ENCODE measurements at places on chromosomes 2 and 18.

DNA sequence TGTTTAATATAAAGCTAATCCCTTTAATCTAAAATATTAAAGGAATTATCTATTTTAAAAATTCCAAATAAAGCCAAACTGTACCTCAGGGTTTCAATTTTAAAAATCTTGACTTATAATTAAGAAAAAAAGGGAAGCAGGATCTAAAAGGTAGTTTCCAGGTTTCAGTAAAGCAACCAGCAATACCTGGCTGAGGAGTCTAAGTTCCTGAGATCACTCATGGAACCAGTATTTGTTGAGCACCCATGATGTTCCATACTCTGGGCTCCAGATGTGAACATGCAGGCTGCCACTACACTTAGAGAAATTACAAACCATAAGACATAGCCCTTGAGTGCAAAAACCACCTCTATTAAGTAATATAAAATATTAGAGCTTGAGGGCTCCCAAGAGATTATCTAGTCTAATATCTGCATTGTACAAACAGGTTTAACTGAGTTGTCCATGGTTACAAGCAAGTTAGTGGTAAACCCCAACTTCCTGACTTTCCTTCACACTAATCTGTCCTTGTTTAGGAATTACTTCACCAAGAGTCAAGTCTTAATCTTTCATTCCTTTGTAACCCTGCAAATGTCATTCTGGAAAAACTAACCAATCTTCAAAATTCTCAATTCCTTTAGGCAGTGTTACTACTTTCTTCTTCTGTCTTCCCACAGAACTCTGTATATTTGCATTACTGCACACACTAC, 49.2 kb downstream of the CLASP1 start:
- no peak for DNase-seq

DNA sequence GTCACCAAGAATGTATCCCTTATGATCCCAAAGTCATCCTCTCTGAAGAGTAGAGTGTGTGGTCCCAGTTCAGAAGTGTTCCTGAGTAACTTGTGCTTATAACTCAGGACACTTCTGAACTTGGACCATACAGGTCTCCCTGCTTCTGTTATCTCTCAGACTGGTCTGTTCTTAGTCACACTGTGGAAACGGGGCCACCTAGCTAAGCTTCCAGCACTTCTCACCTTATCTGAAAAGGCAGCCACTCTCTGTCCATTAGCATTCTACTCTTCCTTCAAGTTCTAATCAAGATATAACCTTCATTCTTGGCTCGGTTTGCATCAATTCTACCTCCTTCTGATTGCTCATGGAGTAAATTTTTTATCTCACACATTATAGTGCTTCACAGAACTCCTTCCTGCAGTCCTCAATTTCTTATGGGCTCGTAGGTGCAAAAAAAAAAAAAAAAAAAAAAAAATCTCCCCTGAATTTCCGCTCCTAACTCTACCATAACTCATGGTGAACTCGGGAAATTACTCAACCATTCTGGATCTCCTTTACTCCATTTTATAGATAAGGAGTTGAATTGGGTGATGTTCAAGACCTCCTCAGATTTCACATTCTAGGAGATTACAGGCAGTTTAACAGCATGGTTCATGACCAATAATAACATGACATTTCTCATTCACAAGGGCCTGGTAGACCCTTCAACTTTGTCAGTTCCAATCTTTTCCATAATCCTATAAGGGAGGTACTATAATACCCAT, 108.4 kb downstream of the TACR1 start:
- DNase-seq: no peak

GRCh38 chr2:105070010-105070865, 32.4 kb downstream of the MRPS9 start:
- DNase-seq: no peak

GRCh38 chr2:109348671-109349502, 219.9 kb downstream of the SH3RF3 start:
- DNase-seq: no peak

- no peak for DNase-seq
These were observed 30.8 kb downstream of the C18orf54 start for GRCh38 chr18:54388203-54389142.

GRCh38 chr2:59077981-59078531, 836.9 kb upstream of the FANCL start:
- DNase-seq: no peak

DNA sequence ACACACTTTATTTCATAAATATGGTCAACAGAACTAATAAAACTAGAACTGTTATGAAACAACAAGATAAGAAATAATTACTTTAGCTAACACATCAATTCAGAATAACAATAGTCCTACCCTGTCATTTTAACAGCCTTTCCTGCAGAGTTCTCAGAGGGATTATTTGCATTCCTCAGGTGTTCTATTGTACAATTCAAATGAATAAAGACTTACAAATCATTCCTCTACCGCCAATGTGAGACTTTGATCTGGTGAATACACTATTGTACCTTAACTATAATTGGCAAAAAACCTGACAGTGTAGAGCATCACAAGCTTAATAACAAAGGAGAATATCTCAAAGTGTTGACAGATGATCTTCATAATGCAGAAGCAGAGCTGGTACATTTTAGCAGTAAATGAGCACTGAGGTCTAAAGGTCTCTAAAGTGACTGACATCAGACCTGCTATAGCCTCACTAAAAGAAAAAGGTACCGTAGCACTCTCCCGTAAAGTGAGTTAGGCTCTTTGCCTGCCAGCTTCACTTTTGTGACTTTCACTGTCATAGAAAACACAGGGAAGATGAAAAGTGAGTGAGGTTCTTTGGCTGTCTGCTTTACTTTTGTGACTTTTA, 118.8 kb upstream of the SP3 start:
- DNase-seq: no peak

GRCh38 chr2:197433780-197434438, 919 bp downstream of the SF3B1 start:
- no peak for DNase-seq

DNA sequence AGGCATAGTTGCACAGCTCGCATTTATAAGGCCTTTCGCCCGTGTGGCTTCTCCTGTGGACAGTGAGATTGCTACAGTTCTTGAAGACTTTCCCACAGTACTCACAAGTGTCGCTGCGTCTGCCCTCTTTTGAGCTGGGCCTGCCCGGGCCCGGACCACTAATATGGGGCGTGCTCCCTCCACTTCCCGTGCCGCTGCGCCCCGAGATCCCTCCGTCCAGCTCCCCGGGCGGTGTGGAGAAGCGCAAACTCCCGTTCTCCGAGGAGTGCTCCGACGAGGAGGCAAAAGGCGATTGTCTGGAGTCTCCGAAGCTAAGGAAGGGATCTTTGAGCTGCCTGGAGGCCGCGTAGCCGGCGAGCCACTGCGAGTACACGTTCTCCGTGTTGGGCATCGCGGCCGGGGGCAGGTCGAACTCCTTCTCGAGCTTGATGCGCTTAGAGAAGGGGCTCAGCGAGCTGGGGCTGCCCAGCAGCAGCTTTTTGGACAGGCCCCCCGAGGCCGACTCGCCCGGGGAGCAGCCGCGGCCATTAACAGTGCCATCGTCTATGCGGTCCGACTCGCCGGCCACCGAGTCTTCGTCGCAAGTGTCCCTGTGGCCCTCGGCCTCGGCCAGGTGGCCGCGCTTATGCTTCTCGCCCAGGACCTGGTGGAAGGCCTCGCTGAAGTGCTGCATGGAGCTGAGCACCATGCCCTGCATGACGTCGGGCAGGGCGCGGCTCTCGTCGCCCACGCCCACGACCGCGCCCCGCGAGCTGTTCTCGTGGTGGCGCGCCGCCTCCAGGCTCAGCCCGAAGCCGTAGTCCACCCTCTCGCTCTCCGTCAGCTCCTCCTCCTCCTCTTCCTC, 92.7 kb downstream of the BCL11A start:
- DNase-seq: no peak

- no peak for DNase-seq
These were observed 6.8 kb upstream of the STK25 start for GRCh38 chr2:241514986-241515737.

DNA sequence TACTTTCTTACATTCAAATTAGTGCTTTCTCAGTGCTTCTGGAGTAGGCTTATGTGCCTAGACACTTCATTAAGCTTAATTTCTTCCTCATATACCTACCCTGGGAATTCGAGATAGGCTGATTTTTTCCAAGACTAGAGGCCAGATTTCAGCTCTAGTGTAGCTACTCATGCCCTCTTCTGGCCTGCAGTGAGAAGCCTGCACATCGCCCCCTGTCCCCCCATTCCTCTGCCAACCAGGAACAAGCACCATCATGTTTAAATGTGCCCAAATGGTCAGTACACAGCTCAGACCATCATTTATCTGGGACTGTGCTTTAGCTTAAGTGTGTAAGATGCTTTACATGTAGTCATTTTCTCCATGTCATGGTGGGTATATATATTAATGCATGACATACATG, 1218.8 kb upstream of the LRRTM1 start:
- DNase-seq: no peak

GRCh38 chr2:95317123-95317500, 20.0 kb downstream of the KCNIP3 start:
- no peak for DNase-seq

- no peak for DNase-seq
These were observed 69.5 kb downstream of the ANTXR1 start for GRCh38 chr2:69082430-69082997.

- DNase-seq: no peak
These were observed 201.2 kb downstream of the TPGS2 start for GRCh38 chr18:36627637-36628036.

GRCh38 chr2:39664232-39664887, 1.4 kb upstream of the TMEM178A start:
- no peak for DNase-seq

DNA sequence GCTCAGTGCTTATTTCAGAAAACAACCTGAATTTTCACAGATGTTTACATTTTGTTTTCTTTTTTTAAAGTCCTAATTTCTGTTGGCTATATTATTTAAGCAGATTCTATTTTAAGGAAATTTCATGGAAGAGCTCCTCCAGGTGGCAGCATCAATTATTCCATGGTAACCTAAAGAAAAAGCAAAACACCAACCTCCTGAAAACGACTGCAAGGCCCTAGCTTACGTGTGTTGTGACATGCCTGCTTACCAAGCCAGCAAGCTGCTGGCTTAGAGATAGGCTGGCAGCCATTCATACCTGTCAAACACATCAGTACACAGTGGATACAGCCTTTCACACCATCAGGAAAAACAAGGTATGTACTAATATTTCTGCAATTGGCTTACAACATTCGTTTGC, 64.9 kb downstream of the LPIN2 start:
- DNase-seq: no peak

- no peak for DNase-seq
These were observed 2.5 kb upstream of the CPO start for GRCh38 chr2:206936843-206937230.

DNA sequence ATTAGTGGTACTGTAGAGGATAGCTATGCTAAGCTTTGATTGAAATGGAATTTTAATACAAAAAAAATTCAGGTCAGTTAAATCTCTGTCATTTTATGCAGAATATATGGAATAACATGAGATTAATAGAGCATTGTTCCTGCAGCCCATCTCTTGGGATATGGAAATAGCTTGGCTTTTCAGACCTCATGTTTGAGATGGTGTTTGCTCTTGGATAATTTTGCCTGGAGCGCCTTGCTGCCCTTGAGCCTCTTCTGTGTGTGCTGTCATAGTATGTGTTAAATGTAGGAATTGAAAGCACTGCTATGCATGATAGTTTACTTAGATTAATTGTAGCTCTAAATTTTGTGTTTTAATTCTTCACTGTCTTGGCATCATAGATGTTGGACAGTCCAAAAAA, 27.7 kb downstream of the GALNT1 start:
- no peak for DNase-seq

GRCh38 chr2:203808046-203808750, 59.4 kb upstream of the CTLA4 start:
- DNase-seq: no peak

DNA sequence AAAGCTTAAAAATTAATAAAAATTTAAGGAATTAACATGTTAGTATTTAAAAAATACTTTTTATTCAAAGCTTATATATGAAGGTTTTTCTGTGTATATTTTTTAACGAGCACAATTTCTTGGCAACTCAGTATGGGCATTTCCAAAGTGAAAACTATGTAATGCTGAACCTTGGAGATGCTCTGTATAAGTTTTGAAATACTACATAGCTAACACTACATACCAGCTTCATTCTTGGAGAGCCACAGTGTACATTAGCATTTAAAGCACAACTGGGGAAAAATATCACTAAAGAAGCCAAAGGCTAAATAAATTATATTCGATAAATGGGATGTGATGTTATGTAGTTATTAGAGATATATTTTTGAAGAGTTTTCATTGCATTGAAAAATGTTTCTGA, 446.5 kb downstream of the CCDC85A start:
- DNase-seq: no peak

DNA sequence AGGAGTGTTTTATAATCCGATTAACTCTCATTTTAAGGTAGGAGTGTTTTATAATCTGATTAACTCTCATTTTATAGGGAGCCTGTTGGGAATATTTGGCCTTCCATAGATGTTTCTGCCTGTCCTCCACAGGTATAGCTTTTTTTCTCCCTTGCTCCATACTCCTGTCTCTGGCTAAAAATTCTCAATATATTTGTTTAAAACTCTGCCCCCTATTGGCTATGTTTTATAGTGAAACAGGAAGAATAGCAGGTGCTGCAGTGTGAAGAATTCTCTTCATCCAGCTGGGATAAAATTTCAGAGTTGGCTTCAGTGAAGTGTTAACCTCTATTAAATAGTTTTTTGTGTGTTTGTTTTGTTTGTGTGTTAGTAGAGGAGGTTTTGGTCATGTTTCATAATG, 1046.0 kb upstream of the TMEFF2 start:
- DNase-seq: no peak

DNA sequence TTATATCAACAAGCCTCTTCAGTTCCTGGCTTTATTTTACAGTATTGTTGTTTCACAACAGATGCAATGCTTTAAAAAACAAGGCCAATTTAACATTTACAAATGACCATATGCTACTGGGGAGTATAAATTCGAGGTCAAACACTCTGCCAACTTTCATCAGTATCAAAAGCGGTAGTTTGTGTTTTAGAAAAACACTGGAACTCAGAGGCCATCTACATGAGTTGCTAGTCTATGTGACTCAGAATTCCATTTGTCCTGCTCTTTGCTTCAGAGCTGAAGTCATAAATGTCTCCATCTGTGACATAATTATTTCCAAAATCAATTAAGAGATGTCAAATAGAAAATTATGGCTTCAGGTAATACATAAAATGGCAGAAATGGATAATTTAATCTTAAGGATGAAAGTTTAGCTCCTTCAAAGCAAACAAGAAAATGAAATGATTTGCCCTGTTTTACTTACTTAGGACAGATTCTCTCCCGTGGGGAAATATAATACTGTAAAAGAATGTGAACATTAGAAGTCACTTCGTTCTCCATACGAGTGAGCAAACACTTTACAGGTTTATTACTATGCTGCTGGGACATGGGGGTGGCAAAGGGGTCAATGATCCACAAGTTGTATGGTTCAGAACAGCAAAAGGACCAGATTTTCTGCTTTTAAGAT, 3.7 kb downstream of the MEX3C start:
- DNase-seq: no peak

- DNase-seq: no peak
These were observed 1.4 kb upstream of the PLCL1 start for GRCh38 chr2:197803033-197803444.

Data from NCI-H2081 treated with DMSO at 0.1 percent for 48 hours (cell line).